Dermis blood vessel endothelial cell (primary cell): ENCODE measurements at places on chromosomes 5 and 9.

DNA sequence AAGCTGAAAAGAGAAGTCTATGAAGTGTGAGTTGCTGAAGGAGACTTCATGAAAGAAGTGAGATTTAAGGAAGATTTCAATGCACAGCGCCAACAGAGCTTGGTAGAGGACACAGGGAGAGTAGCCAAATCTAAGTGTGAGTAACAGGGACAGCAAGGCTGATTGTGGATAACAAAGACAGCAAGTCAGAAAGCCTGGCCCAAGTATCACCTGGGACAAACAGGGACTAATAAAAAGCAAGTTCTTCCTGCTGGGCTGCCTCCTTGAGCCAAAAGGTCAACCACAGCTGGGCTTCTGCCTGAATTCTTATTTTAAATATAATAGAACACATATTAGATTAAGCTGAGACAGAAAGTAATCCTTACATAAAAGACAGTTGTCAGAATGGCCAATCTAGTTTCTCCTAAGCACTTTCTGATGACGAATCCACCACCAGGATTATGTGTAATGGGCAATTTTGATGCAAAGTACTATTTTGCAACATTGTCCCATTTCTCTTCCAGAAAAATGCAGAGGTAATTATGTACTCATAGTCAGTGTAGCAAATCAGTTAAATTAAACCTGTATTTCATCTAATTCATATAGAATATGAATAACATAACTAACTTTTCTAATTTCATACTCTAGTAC lies 73.8 kb downstream of the MAPKAP1 start:
- no peak for DNase-seq

- DNase-seq = no peak
Observed at GRCh38 chr5:170056561-170057267, 49.0 kb upstream of the FOXI1 start.

DNA sequence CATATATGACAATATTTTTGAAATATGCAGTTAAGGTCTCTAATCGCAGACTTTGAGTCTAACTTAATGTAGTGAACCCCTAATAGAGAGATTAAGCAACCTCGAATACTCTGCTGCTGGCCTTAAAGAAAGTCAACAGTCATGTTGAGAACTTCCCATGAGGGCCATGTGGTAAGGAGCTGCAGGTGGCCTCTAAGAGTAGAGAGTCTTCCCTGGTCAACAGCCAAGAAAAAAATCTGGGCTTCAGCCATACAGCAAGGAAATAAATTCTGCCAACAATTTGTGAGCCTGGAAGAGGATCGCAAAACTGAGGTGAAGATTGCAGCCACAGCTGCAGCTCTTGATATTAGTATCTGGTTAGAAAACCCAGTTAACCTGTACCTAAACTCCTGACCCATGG lies 935.2 kb upstream of the TYRP1 start:
- DNase-seq = no peak

DNA sequence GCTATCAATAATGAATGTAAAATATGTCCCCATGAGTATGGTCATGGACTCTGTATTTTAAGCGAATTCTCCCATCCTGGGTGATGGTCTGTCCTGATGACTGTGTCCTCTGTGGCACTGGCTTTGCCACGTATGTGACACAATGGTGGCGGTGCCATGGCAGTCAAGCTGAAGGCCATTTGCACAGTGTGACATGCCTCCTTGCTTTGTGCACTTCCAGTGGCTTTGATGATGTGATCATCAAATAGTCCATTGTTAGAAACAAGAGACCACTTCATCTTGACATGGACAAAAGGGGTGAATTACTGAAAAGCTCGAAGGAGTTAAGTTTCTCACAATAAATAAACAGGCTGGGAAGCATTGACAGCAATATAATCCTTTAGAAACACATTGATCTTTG lies 31.0 kb upstream of the PRRC1 start:
- DNase-seq = no peak

- DNase-seq = no peak
Observed at GRCh38 chr9:123696476-123696875, 233.4 kb downstream of the DENND1A start.

- DNase-seq = peak; percentile 42
Observed at GRCh38 chr5:138760448-138761110, 7.4 kb downstream of the CTNNA1 start.

DNA sequence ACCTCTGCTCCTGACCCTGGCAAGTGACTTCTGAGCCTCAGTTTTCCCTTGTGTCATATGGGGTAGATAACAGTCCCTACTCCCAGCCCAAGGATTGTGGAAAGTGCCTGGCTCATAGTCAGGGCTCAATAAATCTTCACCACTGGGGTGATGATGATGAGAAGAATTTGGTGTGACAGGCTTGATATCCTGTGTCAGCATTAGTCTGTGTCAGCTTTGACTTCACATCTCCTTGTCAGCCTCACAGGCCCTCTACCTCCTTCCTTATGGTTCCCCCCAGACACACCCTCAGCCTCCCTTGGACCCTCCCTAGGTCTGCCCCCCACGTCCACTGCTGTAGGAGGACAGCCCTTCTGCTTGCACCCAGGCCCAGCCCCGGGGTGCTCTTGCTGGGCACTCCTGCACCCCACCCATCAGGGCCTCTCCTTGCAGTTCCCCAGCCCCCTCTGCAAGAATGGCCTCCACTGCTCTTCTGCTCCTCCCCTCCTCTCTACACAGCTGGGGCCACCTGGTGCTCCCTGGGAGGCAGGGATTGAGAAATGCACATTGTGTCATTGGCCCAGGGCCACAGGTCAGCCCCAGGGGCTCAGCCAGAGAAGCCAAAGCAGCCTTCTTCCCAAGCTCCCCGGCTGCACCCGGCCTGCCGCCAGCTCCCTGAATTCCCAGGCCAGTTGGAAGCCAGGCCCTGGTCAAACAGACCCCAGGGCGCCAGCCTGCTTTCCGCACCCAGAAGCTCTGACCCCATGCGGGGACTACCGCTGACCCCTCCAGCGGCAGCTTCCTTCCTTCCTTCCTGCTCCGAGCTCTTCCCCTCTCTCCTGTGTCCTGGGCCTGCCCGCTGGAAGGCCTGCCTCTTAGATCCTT lies 7.7 kb downstream of the FGFR4 start:
- DNase-seq = no peak

- no peak for DNase-seq
Observed at GRCh38 chr5:53543401-53543800, 17.0 kb upstream of the NDUFS4 start.

DNA sequence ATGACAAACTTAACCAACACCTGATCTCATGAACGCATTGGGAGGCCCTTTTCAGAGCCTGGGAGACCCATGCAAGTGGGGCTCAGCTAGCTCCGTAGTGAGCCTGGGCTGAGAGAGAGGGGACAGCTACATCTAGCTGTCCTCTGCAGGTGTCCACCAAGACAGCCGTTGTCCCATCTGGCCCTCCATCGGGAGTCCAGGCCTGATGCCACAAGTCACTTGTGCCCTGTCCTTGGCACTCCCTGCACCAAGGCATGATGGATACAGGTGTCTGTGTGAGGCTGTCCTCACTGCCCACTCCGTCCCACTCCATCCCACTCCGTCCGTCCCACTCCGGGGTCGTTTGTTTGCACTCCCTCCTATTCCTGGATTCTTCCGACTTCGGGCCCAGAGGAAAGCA lies 2.5 kb upstream of the EDF1 start:
- no peak for DNase-seq

DNA sequence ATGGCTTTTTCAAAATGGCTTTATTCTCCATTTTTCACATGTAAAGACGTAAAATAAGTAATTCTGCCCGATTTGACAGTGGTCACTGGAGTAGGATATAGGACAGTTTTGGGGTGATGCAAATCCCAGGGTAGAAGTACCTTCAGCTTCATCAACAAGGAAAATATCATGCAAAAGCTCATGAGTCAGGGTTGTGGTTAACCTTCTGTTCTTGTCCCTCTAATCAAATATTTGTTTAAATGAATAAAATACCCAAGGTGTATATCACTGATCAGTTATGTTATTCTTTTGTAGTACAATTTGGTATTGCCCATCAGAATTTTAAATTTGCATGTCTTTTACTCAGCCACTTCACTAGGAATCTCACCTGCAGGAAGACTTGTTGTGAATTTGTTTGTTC lies 40.0 kb downstream of the FBXL7 start:
- no peak for DNase-seq

DNA sequence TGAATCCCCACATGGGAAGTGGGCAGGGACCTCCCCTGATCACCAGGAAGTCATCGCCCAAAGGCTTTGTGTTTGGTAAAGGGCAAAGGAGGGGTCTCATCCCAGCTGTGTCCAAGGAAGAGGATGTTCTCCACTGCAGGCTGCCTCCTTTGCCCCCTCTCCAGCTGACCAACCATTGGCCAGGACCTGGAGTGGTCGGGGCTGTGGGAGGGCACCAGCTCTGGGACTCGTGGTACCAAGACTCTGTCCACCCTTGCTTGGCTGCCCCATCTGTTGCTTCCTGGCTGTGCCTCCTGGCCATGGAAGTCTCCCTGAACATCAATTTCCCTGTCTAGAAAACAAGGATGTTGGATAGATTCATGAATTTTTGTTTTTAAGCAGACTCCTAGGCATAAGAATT lies 34.1 kb downstream of the COL15A1 start:
- no peak for DNase-seq

- no peak for DNase-seq
Observed at GRCh38 chr5:6360323-6361072, 17.8 kb downstream of the MED10 start.

GRCh38 chr5:31623249-31623648 lies 15.7 kb upstream of the PDZD2 start:
- no peak for DNase-seq

- DNase-seq = peak; percentile 53
Observed at GRCh38 chr5:17257705-17258273, 40.4 kb downstream of the BASP1 start.

GRCh38 chr5:115873392-115873791 lies 31.7 kb downstream of the AP3S1 start:
- peak; percentile 21 for DNase-seq

GRCh38 chr9:105187781-105188180 lies 56.7 kb upstream of the SLC44A1 start:
- DNase-seq = peak; percentile 27

DNA sequence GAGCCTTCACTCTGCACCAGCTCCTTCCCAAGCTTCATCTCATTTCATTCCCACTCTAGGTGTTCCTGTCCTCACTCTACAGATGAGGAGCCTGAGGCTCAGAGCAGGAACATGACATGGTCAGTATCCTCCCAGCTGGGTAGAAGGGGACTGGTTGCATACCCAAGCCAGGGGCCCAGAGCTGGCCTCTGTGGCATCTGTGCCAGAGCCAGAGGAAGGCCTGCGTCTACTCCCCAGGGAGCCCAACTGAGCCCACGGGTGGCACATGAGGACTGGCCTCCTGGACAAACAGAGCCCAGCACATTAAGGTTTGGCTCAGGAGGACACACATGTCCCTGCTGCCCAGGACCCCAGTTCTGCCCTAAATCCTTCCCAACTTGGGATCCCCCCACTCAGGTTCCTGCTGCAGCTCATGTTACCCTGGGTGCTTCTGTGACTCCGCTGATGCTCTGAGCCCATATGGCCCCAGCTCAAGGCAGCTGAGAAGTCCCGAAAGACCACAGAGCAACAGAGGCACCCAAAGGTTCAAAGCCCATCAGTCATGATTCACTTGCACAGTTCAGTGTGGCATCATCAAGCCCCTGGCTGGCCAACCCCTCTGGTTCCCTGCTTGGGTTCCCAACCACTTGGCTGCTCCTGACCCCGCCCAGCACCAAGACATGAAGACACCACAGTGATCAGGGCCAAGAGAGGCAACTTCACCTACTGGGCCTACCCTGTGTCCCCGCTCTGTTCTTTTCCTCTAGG lies 8.5 kb upstream of the NEURL1B start:
- no peak for DNase-seq

- no peak for DNase-seq
Observed at GRCh38 chr9:76932265-76932664, 26.4 kb upstream of the PRUNE2 start.

DNA sequence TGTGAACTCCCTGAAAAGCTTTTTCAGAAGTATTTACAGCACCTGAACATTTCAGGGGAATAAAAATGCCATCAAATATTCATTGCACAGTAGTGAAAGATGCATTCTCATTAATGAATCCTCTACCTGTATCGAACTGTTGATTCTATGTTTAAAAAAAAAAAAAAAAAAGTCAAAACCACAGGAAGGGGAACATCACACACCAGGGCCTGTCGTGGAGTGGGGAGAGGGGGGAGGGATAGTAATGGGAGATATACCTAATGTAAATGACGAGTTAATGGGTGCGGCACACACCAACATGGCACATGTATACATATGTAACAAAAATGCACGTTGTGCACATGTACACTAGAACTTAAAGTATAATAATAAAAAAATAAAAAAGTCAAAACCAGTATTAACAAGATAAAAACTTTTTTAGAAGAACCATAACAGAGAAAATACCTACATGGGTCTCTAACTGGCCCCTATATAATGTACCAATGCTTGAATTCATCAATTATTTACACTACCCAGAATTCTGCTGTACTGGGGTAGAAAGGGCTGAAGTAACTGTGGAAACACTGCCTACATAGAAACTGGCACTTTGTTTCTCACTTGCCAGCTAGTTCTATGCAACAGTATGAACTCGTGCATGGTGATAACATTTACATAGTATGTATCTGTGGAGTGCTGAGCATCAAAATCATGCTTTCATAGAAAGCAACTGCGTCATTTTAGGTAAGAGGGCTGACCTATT lies 48.9 kb downstream of the GNAQ start:
- no peak for DNase-seq

DNA sequence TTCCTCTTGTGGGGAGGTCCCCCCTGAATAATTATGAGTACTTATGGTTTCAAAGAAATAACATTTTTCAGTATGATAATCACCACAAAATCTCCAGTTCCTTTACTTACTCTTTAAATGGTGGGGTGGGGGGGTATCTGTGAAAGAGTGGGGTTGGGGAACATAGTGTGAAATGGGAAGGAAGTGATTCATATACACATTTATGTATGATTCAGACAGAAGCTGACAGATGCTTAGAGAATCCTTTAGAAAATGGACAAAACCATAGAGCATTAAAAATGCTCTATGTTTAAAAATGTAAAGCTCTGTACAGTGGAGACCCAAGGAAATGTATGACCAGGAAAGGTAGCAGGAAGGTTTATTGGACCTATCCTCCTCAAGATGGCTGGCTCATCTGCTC lies 267.5 kb upstream of the GRIA1 start:
- no peak for DNase-seq

DNA sequence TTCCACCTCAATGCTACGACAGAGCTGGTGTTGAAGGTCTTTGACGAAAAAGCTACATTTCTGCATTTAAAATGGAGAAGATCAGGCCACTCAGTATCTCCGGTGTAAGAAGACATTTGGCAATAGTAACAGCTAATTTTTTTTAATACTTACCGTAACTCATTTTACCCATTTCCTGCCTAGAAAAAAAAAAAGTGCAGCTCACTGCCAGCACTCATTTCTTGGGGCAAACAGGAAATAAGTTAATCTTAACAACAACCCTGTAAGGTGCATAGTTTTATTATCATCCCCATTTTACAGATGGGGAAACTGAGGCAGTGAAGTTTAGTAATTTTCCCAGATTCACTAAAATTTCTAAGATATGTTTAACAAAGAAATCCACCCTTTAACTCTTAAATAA lies 27.4 kb upstream of the KCNMB1 start:
- no peak for DNase-seq

DNA sequence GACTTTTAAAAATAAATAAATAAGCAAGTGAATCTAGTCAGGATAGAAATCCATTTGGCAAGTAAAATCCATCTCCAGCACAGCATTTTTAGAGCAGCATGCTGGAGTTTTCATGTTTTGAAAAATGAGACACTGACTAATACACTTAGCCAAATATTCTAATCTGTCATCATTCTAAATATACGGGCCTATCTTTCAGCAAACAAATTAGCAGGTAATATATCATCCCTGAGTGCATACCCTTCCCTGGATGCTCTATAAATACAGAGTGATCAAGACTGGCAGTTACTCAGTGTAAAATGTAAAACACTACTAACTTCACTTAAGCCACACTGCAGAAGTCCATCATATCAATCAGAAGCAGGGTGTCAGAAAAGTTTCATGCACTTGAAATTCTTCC lies 58.4 kb downstream of the MLLT3 start:
- no peak for DNase-seq
